ENCODE measurements at places on chromosomes 4 and X.
A peak's percentile ranks its signal among the peaks of the same experiment; 100 is the strongest.

DNA sequence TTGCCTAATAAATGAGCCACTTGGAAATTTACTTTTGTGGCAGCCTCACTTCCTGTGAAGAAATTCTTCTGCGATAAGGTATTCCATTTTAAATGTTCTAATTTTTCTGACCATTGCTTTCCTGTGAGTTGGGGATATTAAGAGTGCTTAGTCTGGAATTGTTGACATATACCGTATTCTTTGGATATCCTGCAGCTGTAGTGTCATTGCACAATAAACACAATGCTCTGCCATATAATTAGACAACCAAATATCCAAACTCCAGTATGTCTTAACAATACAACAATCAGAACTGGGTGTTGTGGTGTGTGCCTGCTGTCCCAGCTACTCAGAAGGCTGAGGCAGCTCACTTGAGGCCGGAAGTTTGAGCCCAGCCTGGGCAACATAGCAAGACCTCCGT, 99.4 kb downstream of the LUZP4 start:
- DNase-seq, result no peak

- no peak for DNase-seq
These were observed 32.2 kb upstream of the MSL3 start for GRCh38 chrX:11725631-11726442.

DNA sequence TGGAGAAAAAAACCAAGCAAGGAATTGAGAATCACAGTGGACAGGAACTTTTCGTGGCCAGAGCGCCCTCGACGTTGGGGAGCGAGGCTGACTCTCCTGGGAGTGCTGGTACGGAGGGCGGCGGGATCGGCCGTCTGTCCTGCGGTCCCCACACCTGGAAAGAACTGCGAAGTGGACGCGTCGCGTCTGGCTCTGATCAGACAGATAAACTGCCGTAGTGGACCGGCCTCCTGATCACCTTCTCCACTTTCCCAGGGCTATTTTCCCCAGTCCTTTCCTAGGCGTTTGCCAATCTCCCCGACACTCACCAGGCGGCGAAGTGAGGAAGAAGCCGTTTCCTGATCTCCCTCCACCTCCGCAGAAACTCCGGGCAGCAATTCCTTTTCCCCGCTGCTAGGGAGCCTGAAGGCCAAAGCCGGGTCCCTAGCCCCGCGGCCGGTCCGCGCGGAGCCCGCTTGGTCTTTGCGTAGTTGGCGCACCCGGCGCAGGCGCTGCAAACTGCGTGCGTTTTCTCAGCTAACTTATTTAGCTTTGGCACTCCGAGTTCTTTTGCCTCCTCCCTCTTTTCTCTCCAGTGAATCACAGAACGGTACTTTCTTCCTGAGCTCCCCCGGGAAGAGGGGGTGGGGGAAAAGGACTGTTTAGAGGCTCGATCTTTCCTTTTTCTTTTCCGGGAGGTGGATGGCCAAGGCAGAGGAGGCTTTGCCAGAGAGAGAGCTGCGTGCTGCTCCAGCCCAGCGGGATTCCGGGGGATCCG, at the start of gene ARSJ:
Gene ARSJ (minus strand): TSS at position 500 of the 757 bp plus-strand sequence. CDS start 813 bp downstream, outside the sequence.
- peak; percentile 64 for DNase-seq

GRCh38 chr4:106424426-106424825, 55.8 kb upstream of the GIMD1 start:
- no peak for DNase-seq

GRCh38 chr4:140109292-140109691, 44.7 kb downstream of the MAML3 start:
- DNase-seq, result no peak

GRCh38 chrX:51803833-51804232, 60.6 kb downstream of the GSPT2 start:
- no peak for DNase-seq

- DNase-seq, result no peak
These were observed 6.1 kb downstream of the FAT1 start for GRCh38 chr4:186717556-186717955.

DNA sequence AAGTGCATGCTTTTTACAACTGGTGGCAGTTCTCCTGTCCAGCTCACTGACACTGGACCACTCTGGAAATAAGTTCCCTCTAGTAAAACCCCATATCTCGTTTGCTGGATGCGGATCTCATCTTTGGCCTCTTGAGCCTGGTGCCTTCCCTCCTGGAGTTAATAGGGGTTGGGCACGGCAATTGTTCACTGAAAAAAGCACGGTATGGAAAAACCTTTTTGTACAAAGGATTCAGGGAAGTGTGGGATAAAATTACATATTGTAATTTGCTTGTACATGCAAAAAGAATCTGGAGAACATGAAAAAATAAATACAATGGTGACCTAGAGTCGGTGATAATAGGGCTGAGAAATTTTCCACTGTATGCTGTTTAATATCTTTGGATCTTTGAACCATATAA, 30.6 kb downstream of the TBC1D9 start:
- no peak for DNase-seq

DNA sequence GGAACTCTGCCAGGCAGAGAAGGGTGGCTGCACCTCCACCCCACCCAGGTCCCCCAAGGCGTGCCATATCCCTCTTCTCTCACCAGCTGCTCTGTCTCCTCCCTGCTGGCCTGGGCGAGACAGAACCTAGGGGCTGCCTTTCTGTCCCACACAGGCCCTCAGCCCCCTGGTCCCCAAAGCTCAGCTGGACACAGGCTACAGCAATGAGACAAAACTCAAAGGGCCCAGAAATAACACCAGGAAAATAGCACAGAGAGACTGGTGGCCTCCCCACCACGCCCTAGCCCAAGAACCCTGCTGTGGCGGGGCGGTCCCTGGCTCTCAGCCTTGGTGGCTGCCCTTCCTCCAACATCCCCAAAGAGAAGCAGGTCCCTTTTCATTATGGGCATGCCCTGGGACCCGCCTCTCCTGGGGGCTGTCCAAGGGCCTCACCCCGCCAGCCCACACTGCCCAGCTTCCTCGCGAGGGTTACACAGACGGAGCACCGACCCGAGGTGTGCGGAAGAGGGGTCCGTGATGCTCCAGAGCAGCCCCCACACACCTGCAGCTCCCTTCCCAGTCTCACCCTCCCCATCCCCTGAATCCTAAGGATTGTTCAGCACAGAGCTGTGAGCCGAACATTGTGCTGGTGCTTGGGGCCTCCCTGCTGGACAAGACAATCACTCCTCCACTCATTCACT, 67.7 kb upstream of the HMX1 start:
- no peak for DNase-seq

DNA sequence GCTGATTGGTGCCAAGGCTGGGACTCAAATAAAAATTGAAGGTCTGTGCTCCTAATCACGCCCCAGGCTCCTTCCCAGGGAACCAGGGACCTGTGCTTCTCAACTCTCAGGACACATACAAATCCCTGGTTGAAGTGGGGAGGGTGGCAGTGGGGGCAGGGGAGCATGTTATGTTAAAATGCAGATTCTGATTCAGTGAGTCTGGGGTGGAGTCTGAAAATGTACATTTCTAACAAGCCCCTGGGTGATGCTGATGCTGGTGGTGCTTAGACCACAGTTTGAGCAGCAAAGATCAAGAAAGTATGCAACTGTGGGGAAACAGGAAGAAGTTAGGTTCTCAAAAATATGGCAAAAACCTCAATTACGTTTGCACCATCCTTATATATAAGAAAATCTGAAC, 236.5 kb downstream of the MAGEB17 start:
- DNase-seq, result no peak

DNA sequence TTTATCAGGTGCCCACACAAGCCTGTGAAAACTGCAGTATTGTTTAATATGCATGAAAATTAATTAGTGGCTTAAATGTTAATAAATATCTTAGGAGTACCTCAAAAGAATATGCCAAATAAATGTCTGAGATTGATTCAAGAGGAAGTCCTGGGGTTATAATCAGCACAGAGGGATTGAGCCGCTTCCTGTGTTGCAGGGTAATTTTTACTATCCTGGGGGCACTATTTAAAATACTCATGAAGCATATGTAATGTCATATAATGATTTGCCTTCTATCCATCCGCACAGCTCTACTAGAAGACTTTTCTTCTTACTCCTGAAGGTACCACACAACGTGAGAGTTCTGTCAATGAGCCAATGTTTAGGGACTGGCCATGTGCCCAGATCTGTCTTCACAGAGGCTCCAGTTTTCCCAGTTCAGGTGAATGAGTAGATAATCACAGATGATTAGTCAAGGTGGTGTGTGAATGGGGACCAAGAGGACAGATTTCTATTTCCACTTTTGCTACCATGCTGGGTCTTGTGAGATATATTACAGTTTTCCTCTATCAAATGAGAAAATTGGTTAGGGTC, 233.3 kb downstream of the USP46 start:
- peak; percentile 47 for DNase-seq

- DNase-seq, result no peak
These were observed 6.9 kb downstream of the CLCN3 start for GRCh38 chr4:169627307-169627706.

DNA sequence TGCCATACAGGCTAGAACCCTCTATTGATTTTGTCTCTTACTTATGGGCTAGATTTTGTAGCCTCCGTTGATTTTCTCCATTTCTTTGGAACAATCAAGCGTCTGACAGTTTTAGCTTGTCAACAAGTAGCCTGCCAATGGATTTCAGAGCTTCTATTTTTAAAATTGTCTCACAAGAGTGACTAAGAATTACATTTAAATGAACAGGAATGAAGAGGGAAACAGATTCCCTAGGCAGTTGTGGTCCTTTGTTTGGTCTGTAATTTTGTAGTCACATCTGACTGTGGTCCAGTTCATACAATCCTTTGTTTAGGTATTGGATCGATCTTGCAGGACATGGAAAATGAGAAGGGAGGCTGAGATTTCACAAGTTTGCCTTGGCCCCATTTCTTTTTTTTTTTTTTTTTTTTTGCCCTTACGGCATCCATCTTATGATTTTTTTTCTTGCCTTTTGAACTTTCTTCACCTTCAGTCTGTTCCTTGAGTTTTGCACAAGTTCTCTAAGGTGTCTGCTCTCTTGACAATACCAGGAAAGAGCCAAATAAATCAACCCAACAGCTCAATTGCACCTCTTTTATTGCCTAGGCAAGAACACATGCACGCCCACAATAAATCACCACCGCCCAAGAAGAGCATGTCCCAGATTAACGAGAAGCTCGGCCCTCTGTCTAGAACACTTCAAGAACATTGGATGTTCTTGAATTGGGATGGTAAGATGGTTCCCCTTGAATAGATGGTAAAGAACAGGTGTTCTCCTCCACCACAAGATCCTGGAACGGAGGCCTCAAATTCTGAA, 86.5 kb upstream of the EGFL6 start:
- no peak for DNase-seq

DNA sequence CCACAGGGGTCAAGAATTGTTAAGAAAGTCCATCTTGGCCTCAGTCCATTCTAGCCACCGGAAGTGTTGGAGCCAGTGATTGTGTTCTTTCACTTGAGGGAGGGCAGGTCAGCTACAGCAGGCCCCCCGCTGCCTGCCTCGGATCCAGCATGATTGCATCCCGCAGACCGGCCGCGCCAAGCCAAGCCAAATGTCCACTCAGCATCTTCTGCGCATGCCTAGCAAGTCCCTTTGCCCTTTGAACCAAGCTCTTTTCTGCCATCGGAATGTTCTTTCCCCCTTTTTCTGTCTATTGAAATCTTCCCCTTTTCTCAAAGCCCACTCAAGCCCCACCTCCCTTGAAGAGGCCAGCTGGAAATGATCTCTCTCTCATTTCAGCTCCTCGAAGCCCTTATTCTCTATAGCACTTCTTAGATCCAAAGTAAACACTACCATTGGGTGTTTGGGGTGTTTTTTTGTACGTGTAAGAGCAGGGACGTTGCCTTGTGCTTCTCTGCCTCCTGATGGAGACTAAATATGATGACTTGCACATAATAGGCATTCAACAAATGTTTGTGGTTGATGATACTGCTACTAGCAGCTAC, 147.8 kb upstream of the BCOR start:
- DNase-seq, result peak; percentile 42

- DNase-seq, result no peak
These were observed 53.4 kb downstream of the CD99L2 start for GRCh38 chrX:150845091-150845490.

- no peak for DNase-seq
These were observed 5.8 kb downstream of the ATG4A start for GRCh38 chrX:108097380-108097779.

Measured in NCI-H1092 treated with DMSO at 0.1 percent for 48 hours (cell line).